ENCODE measurements at places on chromosomes 5 and 9.

DNA sequence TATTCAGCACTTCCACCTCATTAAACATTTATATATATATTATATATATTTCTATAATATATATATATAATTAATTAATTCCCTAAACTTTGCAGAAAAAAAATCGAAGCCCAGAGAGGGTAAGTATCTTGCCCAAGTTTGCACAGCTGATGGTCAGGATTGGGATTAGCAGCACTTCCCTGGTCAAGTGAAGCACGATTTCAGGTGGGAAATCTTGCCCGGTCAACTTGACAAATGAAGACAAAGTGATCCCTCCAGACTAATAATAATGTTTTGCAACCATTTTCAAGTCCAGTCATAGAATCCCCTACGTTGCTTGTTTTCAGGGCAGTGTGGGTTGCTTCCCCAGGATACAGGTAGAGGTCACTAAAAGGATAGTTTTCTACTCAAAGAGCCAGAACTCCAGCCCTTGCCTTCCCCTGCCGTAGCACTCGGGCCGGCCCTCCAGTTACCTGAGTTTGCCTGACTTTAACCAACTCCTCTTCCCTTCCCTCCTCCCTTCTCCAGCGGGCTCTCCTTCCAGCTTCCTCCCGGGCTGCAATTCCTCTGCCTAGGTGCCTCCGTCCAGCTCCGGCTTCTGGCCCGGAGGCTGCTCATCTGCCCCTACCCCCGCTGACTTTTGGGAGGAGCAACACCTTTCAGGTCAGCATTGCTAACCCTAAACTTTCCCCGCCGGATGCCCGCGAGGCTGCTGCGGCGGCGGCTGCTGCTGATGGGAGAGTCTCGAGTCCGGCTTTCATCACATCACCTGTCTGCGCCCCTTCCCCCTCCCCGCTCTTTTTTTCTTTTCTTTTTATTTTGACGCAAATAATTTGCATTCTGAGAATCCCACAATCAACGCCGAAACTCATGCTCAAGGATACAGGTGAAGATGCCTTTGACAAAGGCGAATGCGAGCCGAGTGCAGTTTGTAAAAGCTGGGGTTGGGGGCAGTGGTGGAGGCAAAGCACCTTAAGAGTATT lies 930 bp downstream of the PRLR start:
- no peak for DNase-seq

DNA sequence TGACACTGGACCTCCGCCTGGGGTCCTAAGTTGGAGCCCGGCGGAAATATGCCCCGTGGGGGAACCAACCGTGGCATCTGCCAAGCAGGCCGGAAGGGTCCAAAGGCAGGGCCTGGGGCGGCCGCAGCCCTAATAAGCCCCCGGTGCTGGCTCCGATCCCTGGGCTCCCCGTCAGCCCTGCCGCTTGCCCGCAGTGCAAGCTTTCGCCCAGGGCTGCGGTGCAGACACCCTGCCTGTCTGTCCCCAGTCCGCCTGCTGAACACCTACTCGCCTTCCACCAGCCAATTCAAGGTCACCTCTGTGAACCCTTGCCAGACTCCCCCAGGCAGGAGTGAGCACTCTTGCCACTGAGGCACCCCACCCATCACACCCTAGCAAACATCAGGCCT lies 502 bp upstream of the PTGR1 start:
- DNase-seq = no peak

GRCh38 chr5:14405267-14405666 lies 176.3 kb upstream of the OTULINL start:
- DNase-seq = no peak

DNA sequence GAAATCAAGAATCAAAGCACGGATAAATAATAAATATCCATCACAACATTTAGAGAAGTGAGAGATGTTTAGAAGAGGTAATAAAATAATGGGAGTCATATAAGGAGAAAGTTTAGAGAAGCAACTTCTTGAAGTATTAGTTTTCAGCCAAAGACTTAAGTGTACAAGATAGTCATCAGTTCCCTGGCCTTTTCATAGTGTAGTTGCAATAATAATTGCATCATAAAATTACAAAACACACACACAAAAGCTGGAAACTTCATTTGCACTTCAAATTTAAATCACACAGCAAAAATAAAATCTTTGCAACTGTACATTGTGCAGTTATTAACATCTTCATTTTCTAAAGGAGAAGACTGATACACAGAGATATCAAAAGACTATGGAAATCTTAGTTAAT lies 319.1 kb upstream of the RGMB start:
- no peak for DNase-seq

- DNase-seq = no peak
Measured at GRCh38 chr5:6361101-6361500, 17.2 kb downstream of the MED10 start.

DNA sequence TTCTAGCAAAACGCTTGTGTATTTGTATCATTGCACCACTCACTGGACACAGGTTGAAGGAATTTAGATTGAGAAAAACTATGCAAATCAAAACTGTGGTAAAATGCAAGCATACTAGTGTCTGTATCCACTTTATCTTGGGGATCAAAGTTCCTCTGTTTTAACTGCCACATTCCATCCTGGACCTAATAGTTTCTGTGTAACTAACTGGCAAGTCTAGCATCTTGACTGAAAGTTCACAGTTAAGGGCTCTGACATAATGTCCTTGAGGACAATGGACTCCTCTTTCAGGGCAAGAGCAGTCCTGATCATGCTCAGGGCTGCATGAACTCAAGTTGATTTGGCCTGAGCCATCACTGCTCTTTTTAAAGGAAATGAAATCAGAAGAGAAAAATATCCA lies 30.7 kb downstream of the NFIB start:
- no peak for DNase-seq
